ENCODE measurements at places on chromosomes 5 and 9.
A peak's percentile ranks its signal among the peaks of the same experiment; 100 is the strongest.

GRCh38 chr9:9091387-9091786 is 1291.8 kb upstream of the DMAC1 start:
- no peaks in the 10 kb centered on the region for H3K36me3 ChIP-seq
- no peaks in the 10 kb centered on the region for H3K27me3 ChIP-seq
- H3K27ac ChIP-seq: no peak overlapping the region
- no peak overlapping the region for H3K4me3 ChIP-seq

DNA sequence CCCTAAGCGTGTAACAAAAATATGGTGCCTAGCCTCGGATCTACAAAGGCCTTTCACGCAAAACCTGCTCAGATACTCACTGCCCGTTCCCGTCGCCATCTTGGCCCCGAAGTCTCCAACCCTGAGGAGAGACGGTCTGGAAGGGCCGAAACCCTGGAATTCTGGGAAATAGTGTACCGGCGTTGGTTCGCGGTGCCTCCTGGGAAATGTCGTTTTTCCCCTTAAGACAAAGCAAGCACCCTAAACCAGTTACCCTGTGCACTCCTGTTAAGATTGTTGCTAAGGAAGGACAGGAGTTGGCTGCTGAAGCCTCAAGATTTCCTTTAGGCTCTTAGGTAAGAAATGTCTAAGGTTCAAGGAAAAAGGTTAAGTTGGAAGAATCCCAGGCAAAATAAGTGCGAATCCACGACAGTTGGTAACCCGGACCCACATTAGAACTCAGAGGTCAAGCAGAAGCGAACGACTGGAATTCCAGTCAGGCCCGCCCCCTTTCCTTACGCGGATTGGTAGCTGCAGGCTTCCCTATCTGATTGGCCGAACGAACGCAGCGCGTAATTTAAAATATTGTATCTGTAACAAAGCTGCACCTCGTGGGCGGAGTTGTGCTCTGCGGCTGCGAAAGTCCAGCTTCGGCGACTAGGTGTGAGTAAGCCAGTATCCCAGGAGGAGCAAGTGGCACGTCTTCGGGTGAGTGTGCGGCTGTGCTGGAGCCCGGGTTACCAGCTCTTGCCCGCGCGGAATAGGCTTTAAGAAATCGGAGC is at the start of the genes BRD8 and KIF20A:
Gene BRD8, minus strand, starts transcription at position 115 of the 761 bp plus-strand sequence. Its CDS starts 16 bp downstream, at position 99.
Gene KIF20A, plus strand, starts transcription at position 597 of the 761 bp plus-strand sequence. CDS start 569 bp downstream, outside the sequence.
- no peak within 1 kb of the TSS for H3K4me3 ChIP-seq
- peaks cover 41% of the 10 kb centered on the region for H3K36me3 ChIP-seq
- peak within 1 kb of the TSS; percentile 73 for H3K27ac ChIP-seq
- H3K4me1 ChIP-seq: peaks cover 16% of the 10 kb centered on the region
- no peaks in the 10 kb centered on the region for H3K27me3 ChIP-seq

- H3K27me3 ChIP-seq: peaks cover 56% of the 10 kb centered on the region
- H3K4me1 ChIP-seq: peaks cover 10% of the 10 kb centered on the region
- H3K36me3 ChIP-seq: no peaks in the 10 kb centered on the region
- H3K4me3 ChIP-seq: peak within 1 kb of the TSS; percentile 26
- DNase-seq: no peak
- H3K27ac ChIP-seq: no peak within 1 kb of the TSS
These were observed 1640.3 kb upstream of the C9orf72 start for GRCh38 chr9:29213417-29214153.

- DNase-seq: no peak
- H3K27ac ChIP-seq: no peak overlapping the region
- no peak overlapping the region for H3K4me3 ChIP-seq
- no peaks in the 10 kb centered on the region for H3K27me3 ChIP-seq
- no peaks in the 10 kb centered on the region for H3K4me1 ChIP-seq
- no peaks in the 10 kb centered on the region for H3K36me3 ChIP-seq
These were observed 491.0 kb upstream of the C9orf72 start for GRCh38 chr9:28064241-28064815.

- H3K36me3 ChIP-seq: no peaks in the 10 kb centered on the region
- no peaks in the 10 kb centered on the region for H3K4me1 ChIP-seq
- H3K27me3 ChIP-seq: peaks cover 5% of the 10 kb centered on the region
- no peak overlapping the region for H3K4me3 ChIP-seq
- DNase-seq: no peak
- H3K27ac ChIP-seq: no peak overlapping the region
These were observed 72.1 kb downstream of the C7 start for GRCh38 chr5:40981420-40981819.

DNA sequence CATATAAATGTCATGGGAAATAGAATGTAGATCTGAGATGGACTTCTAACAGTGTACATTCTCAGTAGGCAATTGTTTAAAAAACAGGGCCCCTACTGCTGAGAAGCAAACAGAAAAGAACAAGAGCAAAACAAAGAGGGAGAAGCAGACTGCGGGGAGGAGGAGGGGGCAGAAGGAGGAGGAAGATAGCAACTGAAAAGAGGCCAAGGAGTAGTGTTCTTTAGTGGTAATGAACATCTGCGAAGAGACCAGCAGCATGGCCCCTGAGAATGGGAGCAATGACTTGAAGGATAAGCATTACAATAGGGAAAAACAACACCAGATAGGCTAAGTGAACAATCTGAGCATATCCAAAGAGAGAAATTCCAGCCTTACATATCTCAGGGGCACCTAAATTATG is 36.8 kb downstream of the HAPLN1 start:
- peaks cover 6% of the 10 kb centered on the region for H3K27me3 ChIP-seq
- H3K4me3 ChIP-seq: no peak overlapping the region
- H3K36me3 ChIP-seq: no peaks in the 10 kb centered on the region
- no peaks in the 10 kb centered on the region for H3K4me1 ChIP-seq
- no peak for DNase-seq

DNA sequence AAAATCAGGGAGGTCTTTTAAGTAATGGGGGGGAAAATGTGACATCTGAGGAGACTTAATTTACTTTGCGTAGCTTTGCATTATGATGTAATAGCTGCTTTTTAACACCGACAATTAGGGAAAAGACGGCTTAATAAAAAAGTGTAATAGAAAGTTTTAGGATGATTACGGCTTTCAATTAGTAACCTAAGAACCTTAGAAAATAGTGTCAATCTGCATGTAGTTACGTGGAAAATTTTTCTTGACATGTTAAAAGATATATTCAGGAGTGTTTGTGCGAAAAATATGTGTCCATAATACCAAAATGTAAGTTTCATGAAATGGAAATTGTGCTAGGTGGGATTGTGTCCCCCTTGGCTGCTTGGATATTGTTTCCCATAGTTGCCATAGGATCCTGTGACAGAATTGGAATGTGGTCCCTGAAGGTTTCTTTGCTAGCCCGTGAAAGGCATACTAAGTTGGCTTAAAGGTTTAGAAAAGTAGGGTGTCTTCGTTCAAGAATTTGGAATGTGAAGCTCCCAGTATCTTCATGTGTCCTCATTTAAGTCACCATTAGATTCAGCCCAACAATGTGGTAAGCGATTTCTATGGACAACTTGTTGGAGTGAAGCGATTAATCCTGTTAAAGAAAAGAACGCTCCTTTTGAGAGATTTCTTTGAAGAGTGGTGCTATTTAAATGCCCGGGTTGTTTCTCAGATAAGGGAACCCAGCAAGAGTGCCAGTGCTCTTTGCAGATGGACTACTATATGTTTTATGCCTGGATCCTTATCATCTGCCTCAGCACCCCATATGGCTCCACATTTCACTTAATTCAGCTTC is 2.0 kb downstream of the RGMB start:
- H3K27me3 ChIP-seq: peaks cover 20% of the 10 kb centered on the region
- peak overlapping the region; percentile 88 for H3K4me3 ChIP-seq
- H3K27ac ChIP-seq: no peak overlapping the region
- no peak for DNase-seq

DNA sequence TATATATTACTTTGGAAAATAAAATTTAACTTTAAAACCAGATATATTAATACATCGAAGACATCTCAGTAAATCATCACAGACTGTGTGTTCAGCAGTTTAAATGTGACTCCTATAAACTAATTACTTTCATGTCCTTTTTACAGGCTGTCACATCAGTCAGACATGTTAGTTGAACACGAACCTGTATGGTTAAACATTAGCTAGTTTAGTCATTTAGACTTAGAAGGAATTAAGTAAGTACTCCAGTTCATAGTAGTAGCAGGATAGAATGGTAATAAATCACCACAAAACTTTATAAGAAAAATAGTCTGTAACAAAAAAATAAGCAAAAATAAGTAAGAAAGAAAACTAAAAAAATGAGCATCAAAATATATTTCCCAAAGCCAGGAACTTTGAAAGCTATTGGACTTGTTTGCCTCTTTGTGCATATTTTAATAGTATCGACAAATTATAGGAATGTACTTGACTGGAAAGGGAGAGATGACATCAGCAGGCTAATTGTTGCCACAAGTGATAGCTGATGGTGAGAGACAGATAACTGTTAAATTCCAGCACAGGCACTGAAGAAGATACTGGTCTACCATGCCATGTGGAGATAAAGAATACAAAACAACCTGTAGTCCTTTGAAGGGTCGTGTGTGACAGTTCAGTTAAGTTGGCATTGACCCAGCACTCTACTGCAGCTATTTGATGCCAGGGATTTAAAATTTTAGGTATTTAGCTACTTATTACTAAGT is 83.9 kb downstream of the RIC1 start:
- DNase-seq: no peak
- H3K27ac ChIP-seq: no peak overlapping the region
- H3K36me3 ChIP-seq: peaks cover 59% of the 10 kb centered on the region
- H3K4me1 ChIP-seq: peaks cover 17% of the 10 kb centered on the region

DNA sequence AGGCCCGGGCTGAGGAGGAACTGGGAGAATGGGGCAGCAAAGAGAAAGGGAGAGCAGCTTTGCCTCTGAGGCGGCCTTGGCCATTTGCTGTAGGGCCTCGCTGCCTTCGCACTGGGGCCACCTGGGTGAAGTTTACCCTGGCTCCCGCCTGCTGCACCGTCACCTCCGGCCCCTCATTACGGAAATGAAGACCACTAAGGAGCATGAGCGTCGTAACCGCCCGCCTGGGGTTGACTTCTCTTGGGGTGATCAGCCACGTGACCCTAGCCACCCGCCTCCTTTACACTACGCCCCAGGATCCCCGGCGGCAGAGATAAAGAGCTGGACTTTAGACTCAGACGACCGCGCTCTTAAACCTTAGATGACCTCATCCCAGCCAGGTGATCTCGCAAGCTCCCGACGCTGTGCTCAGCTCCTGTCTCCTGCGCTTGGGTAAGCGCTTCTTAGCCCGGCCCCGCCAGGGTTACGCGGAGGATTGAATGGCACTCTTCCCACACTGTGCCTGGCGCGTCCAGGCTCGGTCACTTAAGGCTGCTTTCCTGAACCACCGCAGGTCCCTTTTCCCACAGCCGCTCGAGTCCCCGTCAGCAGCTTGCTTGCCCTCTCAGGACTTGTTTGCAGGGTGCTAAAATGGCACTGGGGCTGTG is 107.9 kb upstream of the LARP1 start:
- H3K4me1 ChIP-seq: peaks cover 15% of the 10 kb centered on the region
- no peak overlapping the region for H3K27ac ChIP-seq
- H3K36me3 ChIP-seq: no peaks in the 10 kb centered on the region
- H3K27me3 ChIP-seq: peaks cover 19% of the 10 kb centered on the region
- H3K4me3 ChIP-seq: peak overlapping the region; percentile 57
- DNase-seq: peak; percentile 35

DNA sequence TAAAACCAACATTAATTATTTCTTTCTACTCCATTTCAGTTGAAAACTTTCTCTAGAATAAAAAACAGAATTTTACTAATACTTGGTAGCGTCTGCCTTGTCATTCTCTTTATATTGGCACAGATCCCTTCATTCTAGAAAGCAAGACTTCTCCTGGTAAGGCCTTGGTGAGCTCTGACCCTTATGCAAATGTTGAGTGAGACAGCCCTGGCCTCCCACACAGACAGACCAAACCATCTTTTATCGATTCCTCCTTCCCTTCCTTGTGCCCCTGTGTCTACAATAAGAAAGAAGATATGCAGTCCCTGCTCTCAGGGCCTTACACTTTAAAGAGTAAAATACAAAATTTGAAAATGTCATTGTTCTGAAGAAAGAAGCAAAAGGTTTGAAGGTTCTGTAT is 262.2 kb downstream of the EFNA5 start:
- no peak overlapping the region for H3K4me3 ChIP-seq
- no peaks in the 10 kb centered on the region for H3K36me3 ChIP-seq
- DNase-seq: no peak
- no peak overlapping the region for H3K27ac ChIP-seq
- no peaks in the 10 kb centered on the region for H3K4me1 ChIP-seq

- no peaks in the 10 kb centered on the region for H3K36me3 ChIP-seq
- H3K27ac ChIP-seq: no peak overlapping the region
- H3K4me1 ChIP-seq: no peaks in the 10 kb centered on the region
These were observed 245.1 kb upstream of the ISL1 start for GRCh38 chr5:51138164-51138563.

GRCh38 chr9:92463984-92464383 is 18.3 kb downstream of the ASPN start:
- H3K4me3 ChIP-seq: no peak overlapping the region
- H3K4me1 ChIP-seq: no peaks in the 10 kb centered on the region
- H3K27ac ChIP-seq: no peak overlapping the region
- no peaks in the 10 kb centered on the region for H3K27me3 ChIP-seq

GRCh38 chr9:4333231-4333740 is 33.4 kb upstream of the GLIS3 start:
- no peaks in the 10 kb centered on the region for H3K27me3 ChIP-seq
- no peaks in the 10 kb centered on the region for H3K4me1 ChIP-seq
- H3K27ac ChIP-seq: no peak overlapping the region
- no peak overlapping the region for H3K4me3 ChIP-seq

- no peak overlapping the region for H3K4me3 ChIP-seq
- no peak overlapping the region for H3K27ac ChIP-seq
- H3K36me3 ChIP-seq: peaks cover 53% of the 10 kb centered on the region
- H3K27me3 ChIP-seq: no peaks in the 10 kb centered on the region
- DNase-seq: no peak
These were observed 229.9 kb downstream of the DOCK8 start for GRCh38 chr9:444528-444927.

GRCh38 chr5:9437741-9438240 is 108.1 kb downstream of the SEMA5A start:
- no peak overlapping the region for H3K4me3 ChIP-seq
- no peaks in the 10 kb centered on the region for H3K4me1 ChIP-seq
- H3K27ac ChIP-seq: no peak overlapping the region
- H3K36me3 ChIP-seq: no peaks in the 10 kb centered on the region
- no peak for DNase-seq

DNA sequence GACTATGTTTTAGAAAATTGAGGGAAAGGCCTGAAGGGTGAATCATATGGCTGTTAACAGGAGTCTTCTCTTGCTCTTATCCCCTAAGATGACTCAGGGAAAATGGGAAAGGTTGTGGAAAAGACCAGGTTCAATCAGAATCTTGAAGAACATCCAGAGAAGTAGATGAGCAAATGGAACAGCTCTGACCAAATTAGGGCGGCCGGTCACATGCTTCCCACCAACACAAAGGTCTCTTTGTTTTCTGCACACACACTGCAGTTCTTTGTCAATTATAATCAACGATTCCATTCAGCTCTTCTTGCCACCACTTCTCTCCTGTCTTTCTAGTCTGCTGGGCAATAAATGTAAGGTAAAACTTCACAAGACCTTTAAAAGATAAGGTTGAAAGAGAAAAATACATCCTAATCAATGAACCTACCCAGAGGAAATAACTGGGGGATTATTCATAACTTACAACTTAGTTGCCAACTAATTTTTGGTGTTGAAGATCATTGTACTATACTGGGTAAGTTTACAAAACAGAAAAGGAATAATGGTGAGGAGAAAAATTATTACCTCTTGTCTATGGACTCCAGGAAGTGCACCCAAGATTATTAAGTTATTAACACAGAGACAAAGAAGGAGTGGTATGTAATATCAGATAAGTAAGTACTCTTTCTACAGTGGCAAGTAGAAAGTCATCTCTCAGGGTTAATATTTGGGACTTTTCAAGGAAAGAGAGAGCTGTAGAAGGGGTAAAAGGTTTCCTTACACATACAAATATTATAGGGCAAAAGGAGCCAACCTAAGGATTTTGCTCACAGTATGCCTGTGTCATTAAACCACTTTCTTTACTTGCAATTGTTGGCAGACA is 441.9 kb upstream of the PIK3R1 start:
- no peak overlapping the region for H3K4me3 ChIP-seq
- H3K4me1 ChIP-seq: peaks cover 5% of the 10 kb centered on the region
- no peaks in the 10 kb centered on the region for H3K27me3 ChIP-seq
- no peak for DNase-seq
